KG1 (cell line): ENCODE measurements at places on chromosomes 16 and 17.

DNA sequence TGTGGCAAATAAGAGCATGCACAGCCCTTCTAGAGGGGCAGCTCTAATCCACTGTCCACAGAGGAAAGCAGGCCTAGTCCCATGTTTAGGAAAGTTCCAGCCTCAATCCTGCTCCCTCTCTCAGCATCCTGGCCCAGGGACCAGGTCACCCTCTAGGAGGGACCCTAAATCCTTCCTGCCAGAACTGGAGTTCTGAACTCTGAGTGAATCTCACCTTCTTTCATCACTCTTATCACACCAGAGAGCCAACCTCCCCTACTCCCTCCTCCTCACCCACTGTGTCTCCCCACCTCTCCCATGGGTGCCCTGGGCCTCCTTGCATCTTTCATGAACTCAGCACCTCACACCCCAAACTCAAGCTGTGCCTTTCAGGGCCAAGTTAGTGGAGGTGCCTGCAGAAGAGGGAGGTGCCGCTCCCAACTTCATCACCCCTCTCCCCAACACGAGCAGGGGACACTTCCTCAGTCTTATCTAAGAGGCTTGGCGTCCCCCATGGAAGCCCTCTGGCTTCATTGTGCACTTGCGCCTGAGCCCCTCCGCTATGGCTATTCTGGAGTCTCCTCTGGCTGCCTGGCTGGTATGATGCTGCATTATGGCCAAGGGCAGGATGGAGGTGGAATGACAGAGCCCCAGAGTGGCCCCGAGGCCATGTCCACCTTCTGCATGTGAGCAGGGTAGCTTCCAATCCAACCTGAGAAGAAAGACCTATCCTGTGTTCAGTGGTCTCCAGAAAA lies 31.7 kb downstream of the PIK3R6 start:
- DNase-seq: no peak

GRCh38 chr16:79713609-79714309 lies 113.2 kb upstream of the MAF start:
- no peak for DNase-seq

GRCh38 chr16:68434624-68435210 lies 13.6 kb downstream of the SMPD3 start:
- DNase-seq: no peak

DNA sequence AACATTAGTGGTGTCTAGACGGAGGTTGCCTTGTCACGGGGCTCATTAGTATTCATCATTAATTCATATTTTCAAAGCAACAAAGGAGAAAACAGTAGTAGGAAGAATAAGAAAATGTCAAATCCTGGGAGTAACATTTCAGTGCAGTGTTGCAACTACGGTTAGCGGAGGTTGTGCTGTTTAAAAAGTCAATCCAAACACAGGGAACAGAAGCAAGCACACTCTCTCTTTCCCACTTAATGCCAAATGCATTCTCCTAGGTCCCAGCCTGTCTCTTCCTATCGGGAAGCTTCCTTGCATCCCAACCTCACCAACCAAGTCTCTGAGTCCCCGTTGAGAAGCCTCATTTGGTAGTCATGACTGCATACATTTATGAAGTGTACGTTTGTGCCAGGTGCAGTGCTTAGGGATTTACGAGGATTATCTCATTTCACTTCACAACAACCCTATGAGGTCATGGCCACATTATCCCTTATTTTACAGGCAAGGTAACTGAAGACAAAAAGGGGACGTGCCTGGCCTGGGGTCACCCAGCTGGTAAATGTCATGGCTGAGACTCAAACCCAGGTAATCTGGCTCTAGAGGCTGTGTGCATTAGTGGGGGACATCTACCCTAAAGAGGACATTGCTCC lies 283.6 kb upstream of the SALL1 start:
- DNase-seq: no peak

- no peak for DNase-seq
These were observed 24.5 kb upstream of the GPRC5C start for GRCh38 chr17:74407384-74407783.

DNA sequence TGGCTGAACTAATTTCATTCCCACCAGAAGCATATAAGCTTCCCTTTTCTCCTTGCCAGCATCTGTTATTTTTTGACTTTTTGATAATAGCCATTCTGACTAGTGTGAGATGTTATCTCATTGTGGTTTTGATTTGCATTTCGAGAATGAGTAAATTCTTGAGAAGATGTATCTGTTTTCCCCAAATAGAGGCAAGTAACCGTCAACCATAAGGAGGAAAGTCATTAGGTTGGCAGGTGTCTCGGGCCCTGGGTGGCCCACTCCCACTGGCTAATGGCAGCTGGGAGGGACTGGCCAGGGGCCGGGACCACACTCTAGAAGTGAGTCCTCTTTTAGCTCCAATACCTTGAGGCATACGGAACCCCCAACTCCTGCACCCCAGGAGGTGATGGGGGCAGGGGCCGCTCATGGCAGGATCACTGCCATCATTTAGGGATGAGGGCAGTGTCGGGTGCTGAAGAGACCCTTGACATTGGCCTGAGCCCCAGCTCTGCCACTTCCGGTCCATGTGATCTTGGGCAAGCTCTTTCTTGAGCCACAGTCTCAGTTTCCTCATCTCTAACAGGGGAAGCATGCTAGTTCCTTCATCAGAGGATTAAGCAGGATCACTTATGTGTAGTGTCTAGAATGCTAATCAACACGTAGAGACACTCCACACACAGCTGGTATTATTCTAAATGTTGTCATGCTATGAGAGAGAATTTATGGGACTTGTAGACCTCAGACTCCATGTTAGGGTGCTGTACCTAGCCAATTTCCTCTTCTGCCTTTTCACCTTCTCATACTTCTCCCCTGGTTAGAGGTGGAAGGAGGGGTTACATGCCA lies 44.3 kb downstream of the RGS9 start:
- DNase-seq: no peak

- no peak for DNase-seq
These were observed 54.4 kb upstream of the RCVRN start for GRCh38 chr17:9959377-9959981.

DNA sequence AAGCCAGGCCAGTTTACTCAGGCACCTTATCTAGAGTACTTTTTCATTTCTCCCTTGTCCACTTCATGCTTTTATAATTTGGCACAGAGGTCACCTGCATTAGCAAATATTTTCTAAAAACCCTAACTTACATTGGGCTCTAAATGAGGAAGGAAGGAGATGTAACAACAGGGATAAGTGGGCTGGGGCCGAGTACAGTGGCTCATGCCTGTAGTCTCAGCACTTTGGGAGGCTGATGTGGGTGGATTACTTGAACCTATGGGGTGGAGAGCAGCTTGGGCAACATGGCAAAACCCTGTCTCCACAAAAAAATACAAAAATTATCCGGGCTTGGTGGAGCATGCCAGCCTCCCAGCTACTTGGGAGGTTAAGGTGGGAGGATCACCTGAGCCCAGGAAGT lies 55.9 kb downstream of the TMEM100 start:
- DNase-seq: no peak

GRCh38 chr16:81831722-81832126 lies 52.6 kb downstream of the PLCG2 start:
- DNase-seq: peak; percentile 85

- no peak for DNase-seq
These were observed 39.4 kb downstream of the HS3ST3A1 start for GRCh38 chr17:13562271-13562800.

DNA sequence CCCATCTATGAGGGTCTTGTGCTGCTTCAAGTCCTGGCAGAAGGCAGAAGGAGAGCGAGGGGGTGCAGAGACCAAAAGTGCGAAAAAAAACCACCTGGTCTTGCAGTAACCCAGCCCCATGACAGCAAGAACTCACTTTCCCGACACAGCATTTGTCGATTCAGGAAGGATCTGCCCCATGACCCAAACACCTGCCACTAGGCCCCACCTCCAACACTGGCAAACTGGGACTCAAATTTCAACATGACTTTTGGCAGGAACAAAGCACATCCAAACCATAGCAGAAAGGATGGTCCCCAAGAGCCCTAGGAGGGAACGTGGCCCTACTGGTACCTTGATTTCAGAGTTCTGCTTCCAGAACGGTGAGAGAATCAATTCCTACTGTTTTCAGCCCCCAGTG lies 34.7 kb upstream of the KLHDC4 start:
- DNase-seq: no peak

DNA sequence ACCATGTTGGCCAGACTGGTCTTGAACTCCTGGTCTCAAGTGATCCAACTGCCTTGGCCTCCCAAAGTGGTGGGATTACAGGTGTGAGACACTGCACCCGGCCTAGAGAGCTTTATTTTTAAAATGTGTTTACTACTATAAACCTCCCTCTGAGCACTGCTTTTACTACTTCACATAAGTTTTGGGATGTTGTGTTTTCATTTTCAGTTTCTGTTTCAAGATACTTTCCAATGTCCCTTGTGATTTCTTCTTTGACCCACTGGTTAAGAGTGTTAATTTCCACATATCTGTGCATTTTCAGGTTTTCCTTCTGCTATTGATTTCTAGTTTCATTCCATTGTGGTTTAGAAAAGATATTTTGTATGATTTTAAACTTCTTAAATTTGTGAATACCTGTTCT lies 74.4 kb downstream of the NETO2 start:
- no peak for DNase-seq

DNA sequence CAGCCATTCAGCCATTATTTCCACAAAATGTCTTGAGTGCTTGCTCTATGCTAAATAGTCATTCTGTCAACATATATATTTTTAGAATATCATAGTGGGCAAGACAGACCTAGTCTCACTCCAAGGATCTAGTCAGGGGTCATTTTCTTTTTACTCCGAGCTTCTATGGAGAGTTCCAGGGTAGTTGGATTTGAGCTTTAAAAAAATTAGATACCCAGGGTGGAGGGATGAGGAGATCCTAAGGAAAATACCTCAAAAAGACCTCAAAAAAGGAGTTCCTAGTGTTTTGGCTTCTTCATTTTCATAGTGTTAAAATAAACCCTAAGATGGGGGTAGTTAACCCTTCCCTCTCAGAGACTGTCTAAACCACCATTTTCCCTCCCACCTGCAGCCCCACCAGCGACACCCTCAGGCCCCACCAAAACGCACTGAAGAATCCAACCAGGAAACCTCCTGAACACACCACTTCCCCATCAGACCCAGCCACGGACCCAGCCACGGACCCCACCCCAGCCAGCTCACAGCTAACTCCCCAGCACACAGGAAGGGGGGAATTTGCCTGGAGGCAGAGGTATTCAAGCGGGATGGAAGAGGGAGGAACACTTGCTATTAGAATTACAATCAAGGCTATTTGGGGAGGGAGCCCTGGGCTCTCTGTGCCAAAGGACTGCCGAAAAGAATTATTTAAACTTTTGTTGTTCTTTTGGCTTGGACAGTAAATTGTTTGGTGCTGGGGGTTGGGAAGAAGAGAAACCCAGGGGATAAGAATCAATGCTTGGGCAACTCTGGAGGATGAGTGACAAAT lies 2.2 kb downstream of the ETV4 start:
- no peak for DNase-seq

- no peak for DNase-seq
These were observed 150.6 kb downstream of the RPTOR start for GRCh38 chr17:80694992-80695912.

DNA sequence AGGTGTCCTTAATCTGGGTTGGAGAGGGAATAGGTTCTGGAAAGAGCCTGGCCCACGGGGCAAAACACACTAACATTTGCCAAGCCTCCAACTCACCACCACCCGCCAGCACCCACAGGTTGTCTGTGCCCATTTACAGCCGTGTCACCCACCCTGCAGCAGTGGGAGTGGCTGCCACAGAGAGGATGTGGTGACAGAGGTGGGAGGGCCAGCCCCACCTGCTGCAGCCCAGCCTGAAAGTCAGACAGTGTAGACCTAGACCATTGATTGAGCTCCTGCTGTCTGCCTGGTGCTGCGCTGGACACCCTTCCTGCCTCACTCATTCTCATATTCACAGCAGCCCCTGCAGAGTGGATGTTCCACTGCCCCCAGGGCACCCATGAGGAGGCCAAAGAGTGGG lies 44.7 kb downstream of the IL21R start:
- DNase-seq: no peak

- no peak for DNase-seq
These were observed 50.5 kb downstream of the SYT17 start for GRCh38 chr16:19218581-19218980.

- no peak for DNase-seq
These were observed 15.2 kb upstream of the SSTR5 start for GRCh38 chr16:1057252-1057932.

- DNase-seq: no peak
These were observed 101.6 kb upstream of the TOB1 start for GRCh38 chr17:50967795-50968194.

- no peak for DNase-seq
These were observed 30.9 kb downstream of the BRCA1 start for GRCh38 chr17:43094129-43094835.

- no peak for DNase-seq
These were observed 175.5 kb upstream of the SDK2 start for GRCh38 chr17:73819440-73820395.

- no peak for DNase-seq
These were observed 2.2 kb upstream of the PLEKHH3 start for GRCh38 chr17:42678951-42679491.

GRCh38 chr17:44177640-44178039 lies 7.1 kb downstream of the ASB16 start:
- DNase-seq: no peak

GRCh38 chr17:73267648-73268537 lies 6.2 kb upstream of the CPSF4L start:
- DNase-seq: no peak
